ENCODE measurements at places on chromosomes 2 and 18.

DNA sequence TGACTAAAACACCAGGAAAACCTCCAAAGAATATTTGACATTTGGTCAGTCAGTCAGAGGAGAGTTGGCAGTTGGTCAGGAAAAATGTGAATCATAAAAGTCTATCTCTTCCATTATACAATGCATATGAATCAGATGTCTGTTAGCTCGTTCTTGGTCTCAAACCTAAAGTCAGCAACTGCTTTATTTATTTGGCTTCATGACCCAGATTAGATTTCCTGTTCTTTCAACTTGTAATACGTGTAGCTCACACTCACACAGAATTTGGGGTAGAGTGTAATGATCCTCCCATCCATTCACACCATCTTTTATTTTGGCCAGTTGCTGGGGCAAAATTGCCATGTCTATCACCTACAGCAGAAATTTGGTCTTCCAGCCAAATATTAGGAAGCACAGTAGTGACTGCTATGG is 81.9 kb upstream of the COL5A2 start:
- no peak for DNase-seq

- DNase-seq: no peak
Measured at GRCh38 chr2:223943135-223943534, 2.0 kb downstream of the WDFY1 start.

DNA sequence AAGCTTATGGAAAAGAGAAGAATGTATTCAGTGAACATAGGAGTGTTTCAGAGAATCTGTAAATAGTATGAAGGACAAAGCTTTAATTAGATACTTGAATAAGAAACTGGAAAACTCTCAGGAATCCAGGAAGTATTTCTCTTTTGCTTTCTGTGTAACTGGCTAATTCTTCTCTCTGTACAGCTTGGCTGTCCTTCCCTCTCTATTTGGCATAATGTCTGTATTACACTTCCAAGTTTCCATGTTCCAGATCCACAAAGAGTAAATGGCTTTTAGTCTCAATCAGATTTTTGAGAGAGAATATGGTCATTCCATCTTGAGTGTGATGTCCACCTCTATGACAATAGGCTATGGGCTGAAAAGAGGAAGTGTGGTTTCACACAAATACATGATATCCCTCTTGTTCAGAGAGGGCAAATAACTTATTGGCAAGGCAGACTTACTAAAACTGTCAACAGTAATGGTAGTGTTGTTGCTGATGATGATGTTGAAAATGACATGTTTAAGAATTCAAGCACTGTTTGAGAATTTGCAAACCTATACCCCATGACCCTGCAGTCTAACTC is 129.2 kb upstream of the ERBB4 start:
- no peak for DNase-seq

DNA sequence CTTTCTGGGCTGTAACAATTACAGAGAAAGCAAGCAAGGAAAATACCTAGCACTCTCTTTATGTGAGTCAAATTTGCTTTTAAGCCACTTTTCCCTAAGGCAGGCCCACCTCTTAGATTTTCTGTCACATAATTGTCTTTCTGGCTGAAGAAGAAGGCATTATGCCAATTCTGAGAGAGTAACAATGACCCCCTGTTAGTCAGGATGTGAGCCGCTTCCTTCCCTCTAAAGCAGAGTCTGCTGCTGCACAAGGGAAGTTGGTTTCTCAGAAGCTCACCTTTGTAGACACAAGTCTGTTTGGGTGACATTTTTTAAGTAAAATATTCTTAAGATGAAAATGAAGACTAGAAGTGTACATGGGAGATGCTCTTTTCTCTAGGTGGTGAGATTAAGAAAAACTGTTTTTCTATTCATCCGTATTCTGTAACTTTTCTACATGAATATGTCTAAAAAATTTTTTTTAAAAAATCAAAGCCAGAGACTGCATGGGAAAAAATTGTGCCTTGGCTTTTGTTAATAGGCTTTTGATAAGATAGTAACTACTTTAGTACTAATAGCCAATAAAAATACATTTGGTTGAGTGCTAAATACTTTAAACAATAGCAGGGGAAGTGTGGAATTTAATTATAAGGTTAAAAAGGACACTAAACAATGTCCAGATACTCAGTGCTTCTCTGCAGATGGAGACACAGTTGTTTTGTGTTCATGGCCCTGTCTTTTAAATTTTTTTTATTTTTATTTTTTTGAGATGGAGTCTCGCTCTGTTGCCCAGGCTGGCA is 33.4 kb upstream of the VPS54 start:
- DNase-seq: no peak

All from stimulated activated CD8-positive, alpha-beta memory T cell treated with anti-CD3 and anti-CD28 coated beads, Interleukin-4, amount 100 ng/mL, for 1 hour (primary cell).